ENCODE measurements at places on chromosomes 12 and 14.

GRCh38 chr14:75969891-75970290, 11.9 kb downstream of the TGFB3 start:
- DNase-seq: no peak

DNA sequence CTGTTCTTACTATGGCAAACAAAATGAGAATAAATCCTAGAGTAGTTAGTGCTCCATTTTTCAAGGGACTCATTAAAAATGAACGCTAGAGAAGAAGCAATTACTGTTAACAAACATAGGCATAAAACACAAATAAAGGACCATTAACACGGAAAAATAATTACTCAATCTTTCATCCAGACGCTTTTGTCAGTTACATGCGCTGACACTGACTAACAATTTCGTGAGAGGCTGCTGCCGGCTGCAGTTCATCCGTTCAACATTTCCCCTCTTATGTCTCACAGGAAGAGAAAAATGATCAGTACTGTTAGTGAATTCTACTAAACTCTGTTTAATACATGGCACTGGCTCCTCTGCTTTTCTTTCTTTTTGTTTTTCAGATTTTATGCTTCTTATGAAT, 472.7 kb upstream of the FLRT2 start:
- DNase-seq: no peak

- DNase-seq: no peak
Observed at GRCh38 chr12:125255935-125256633, 190.8 kb downstream of the AACS start.

DNA sequence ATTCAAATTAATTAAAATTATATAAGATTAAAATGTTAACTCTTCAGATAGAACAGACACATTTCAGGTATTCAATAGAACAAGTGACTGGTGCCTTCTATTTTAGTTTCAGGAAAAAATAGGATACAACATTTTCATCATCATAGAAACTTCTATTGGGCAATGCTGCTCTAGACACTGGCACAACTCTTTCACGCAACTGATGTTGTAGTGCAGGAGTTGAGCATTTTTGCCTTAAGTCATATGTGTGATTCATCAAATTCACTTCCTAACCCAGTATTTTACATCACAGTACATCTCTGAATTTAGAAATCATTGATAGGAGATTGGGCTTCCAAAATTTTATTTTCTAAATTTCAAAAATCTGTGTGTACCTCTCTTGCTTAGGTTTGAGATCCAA, 215.4 kb upstream of the DIO2 start:
- DNase-seq: no peak

DNA sequence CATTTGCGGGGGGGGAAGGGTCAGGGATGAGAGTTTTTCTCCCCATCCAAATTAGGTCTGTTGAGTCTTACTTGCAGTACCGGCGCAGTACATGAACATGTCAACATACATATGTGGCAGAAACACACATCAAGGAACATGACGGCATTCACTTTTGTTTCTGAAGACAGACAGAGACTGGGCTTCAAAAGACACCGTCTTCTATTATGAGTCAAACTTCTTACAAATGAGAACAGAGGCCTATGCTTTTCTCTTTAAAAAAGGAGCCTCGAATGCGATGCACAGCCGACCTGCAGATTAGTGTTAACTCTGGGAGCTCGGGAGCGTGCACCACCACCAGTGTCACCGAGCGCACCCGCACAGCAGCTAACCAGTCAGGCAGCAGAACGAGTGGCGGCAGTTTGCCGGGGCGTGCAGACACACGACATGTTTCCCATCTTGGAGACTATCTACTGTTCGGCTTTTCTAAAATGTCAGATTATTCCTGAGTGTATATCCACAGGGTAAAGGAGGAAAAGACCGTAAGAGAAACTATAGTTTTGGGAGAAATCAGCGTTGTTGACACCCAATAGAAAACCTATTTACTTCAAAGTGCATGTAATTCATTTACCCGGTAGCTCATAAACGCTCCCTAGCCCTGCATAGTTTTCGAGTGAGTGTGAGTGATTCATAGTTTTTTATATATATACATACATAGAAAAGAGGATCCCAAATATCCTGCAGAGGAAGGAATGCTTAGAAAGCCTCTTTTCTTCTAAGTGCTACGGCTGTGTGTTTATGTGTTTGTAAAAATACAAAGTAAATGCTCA, 33.0 kb downstream of the UBR7 start:
- no peak for DNase-seq

DNA sequence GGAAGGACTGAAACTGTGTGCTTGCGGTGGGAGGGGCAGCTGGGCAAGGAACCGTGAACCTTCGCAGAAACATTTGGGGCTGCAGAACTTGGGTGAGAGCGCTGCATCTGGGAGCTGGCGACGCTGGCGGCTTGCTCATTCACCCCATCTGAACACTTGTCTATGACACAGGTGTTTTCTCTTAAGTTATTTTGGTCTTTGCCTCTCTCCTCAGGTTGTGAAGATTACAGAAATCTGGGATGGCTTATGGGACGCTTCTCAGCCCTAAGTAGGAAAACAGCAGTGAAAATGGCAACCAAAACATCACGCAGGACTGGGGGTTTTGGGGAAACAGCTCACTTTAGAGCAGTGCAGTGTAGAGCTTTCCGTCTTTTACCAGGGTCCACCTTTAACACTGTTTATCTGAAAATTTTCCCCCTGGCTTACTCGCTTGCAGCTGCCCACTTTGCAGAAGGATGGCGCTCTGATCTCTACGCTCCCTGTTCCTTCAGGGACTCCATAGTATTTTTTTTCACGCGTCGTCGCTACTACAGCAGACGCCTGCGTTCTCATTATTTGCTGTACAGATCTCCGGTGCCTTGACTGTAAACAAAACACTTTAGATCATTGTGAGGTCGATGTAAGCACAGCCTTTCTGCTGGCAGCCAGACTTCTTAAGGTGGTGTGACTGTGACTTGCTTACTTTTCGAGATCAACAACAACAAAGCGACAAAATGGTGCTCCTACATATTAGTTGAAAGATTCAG, 2.7 kb upstream of the CDKN1B start:
- DNase-seq: peak; percentile 48

- no peak for DNase-seq
Observed at GRCh38 chr12:88951177-88951576, 370.9 kb upstream of the KITLG start.

DNA sequence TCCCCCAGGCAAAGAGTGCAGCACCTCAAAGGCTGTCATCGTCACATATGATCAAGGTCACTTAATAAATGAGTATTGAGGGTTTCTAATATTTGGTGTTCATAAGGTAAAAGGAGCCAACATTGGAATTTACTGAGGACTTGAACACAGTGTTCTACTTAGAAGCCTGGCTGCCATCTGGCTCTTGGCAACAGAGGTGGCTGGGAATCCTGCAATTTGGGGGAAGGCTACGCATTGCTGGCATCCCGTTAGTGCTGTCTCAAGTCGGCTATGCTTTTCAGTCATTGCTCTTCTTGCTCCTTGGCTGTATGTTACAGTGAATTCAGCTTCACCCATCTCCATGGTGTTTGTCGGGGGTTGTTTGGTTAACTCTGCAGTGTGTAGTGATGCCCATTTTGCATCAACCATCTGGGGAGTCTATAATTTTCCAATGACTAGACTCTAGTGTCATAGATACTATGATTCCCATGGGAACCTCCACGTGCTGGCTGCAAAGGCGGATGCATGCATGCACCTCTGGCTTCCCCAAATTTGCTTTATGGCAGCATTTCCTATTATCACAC, 12.9 kb upstream of the SLC24A4 start:
- DNase-seq: no peak

DNA sequence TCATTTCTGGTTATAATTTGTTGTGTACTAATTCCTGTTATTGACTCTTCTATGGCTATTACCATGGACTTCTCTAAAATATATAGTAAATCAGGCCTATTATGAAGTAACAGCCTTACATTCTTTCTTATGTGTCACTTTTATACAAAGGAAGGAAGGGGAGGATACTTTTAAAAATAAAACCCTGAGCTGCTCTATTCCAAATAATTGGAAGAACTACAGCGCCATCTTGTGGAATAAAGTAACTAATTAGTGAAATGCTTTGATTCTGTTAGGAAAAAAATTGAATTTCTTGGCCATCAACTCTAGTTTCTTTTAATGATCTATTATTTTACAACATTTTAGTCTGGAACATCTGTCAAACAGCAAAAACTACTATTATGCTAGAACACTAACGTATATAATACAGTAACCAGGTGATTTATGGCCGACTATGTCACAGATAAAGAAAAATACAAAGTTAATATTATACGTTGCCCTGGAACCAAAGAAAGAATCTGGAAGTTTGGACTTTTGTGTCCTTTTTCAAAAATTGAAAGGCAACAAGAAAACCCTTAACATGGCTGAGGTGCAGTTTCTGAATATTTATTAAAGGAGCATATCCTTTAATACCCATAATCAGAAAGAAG, 55.0 kb upstream of the NELL2 start:
- DNase-seq: no peak

DNA sequence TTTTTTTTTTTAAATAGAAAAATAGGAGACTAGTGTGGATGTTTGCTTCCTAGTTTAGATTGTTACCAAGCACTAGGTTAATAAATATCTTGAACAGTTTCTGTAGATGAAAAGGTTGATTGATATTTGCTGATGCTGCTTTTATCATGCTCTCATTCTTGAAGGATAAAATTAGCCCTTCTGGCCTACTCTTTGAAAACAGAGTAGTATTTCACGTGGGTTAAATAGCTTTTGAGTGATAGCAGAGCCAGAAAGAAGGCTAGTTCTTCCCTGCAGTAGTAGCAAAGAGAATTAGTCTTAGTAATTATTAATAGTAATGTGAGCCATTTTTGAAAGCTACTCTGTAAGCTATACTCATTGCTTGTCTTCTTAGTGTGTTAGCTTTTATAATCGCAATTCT, 5.2 kb downstream of the NEDD1 start:
- no peak for DNase-seq

DNA sequence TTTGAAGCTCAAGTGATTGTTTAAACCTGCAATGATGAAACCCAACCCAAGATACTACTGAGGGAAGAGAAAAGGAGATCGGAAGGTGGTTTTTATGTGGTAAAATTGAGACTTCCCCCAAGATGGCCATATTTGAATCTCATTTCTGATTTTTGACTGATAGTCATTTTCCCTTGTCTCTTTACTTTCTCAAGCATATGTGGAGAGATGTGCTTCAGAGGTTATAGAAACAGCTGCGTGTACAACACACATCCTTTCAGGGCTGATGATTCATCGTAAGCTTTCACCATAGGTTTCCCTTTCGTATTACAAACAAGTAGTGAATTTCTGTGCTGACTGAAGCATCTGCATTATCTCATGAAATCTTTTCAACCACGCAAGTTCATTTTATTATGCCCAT, 276.2 kb downstream of the EMP1 start:
- no peak for DNase-seq

GRCh38 chr12:114661245-114661644, 22.7 kb downstream of the TBX3 start:
- no peak for DNase-seq

- DNase-seq: no peak
Observed at GRCh38 chr14:61503167-61503801, 181.9 kb downstream of the PRKCH start.

- DNase-seq: no peak
Observed at GRCh38 chr12:103819312-103819711, 21.7 kb downstream of the NT5DC3 start.

GRCh38 chr14:60532442-60532841, 23.5 kb downstream of the SIX6 start:
- DNase-seq: no peak

DNA sequence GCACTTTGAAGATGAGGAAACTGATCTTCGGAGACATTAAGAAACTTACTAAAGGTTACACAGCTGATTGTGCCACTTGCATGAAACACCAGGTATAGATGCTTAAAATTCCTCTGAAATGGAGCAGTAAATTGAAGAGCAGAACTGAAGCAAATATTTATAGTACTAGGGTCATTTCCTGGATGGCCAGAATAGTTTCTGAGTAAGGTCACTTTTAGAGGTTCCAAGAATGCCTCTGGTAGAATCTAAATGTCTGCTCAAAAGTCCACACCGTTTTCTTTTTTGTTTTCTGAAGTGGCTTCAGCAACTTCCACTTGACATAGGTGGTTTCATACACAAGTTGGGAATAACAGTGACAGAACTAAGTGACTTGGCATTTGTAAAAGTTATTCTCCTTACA, 19.4 kb downstream of the TPH2 start:
- no peak for DNase-seq

GRCh38 chr14:59363531-59364226, 101.5 kb downstream of the GPR135 start:
- no peak for DNase-seq

GRCh38 chr12:100703868-100704267, 90.7 kb upstream of the ANO4 start:
- no peak for DNase-seq

DNA sequence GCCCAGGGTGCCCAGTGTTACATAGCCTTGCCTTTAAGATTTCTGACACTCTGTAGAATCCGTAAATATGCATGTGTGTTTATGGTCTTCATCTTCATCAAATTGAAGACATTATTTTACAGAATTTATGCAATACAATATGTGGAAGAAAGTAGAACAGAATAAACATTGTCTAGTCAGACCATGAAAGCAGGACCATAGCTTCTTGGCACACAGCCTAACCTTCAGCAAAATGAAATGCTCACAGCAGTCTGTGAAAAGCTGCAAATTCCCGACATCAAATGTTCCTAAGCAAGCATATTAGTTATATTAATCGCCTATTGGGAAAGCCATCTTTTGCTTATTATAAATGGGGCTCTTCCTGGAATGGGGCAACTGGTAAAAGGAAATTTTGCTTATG, 111.3 kb upstream of the GARIN2 start:
- no peak for DNase-seq

DNA sequence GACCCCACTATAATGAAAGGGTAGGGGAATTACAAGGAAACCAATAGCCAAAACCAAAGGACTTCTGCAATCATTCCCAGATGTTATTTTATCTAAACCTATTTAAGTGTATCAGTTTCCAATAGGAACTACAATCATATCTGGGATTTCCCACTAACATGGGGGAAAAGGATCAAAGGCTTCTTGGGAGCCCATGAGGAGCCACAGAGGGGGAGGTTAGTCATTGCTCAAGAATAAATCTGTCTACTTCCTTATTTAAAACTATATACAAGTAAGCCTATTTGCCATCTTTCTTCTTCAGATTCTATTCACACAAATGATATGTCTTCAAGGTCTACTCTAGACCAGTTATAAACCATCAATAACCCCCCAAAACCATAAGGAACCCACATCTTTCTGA, 33.1 kb downstream of the FGD6 start:
- no peak for DNase-seq

- no peak for DNase-seq
Observed at GRCh38 chr12:14283489-14284144, 81.9 kb upstream of the ATF7IP start.

DNA sequence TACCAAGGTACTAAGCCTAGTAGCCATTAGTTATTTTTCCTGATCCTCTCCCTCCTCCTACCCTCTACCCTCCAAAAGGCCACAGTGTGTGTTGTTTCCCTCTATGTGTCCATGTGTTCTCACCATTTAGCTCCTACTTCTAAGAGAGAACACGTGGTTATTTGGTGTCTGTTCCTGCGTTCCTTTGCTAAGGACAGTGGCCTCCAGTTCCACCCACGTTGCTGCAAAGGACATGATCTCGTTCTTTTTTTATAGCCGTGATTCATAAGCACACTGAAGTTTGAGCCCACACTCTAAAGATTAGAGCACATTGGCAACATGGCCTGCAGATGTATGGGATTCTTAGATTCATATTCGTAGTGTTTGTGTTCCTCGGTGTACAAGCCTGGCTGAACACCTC, 8.1 kb upstream of the STX2 start:
- no peak for DNase-seq

GRCh38 chr12:65948320-65949008, 124.2 kb downstream of the HMGA2 start:
- peak; percentile 19 for DNase-seq

- DNase-seq: no peak
Observed at GRCh38 chr14:26385310-26385709, 212.5 kb downstream of the NOVA1 start.
